HS-27A (cell line): ENCODE measurements at places on chromosomes 3 and 15.
A peak's percentile ranks its signal among the peaks of the same experiment; 100 is the strongest.

GRCh38 chr3:104628185-104628789 lies 738.4 kb upstream of the ALCAM start:
- DNase-seq = peak; percentile 52

DNA sequence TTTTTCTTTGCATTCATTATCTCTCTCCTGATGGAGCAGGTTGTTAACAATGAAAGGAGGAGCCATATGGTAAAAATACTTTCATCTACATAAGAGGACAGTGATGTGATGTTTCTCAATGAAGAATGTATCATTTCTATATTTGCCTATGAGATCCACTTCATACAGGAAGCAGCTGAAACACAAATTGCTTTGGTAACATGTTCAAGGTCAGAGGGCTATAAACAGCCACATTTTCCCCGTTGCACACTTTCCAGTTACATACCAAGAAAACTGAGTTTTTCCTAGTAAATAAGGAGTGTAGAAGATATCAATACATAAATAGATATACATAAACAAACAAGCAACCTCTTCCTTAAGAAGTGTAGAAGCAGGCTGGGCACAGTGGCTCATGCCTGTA lies 32.6 kb upstream of the GYG1 start:
- no peak for DNase-seq

DNA sequence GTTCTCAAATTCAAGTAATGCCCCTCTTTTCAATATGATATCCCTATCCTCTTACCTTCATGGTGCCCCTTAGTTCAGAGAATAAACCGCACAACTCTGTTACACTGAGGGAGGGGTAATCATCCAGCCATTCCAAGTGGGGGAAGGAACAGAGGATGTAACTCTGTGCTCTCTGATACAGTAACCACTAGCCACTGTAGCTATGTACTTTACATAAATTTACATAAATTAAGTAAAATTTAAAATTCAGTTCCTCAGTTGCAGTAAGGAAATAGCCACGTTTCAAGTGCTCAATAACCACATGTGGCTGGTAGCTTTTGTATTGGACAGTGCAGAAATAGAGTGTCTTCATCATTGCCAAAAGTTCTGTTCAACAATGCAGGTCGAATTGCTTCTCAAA lies 90.8 kb downstream of the ANXA2 start:
- no peak for DNase-seq

DNA sequence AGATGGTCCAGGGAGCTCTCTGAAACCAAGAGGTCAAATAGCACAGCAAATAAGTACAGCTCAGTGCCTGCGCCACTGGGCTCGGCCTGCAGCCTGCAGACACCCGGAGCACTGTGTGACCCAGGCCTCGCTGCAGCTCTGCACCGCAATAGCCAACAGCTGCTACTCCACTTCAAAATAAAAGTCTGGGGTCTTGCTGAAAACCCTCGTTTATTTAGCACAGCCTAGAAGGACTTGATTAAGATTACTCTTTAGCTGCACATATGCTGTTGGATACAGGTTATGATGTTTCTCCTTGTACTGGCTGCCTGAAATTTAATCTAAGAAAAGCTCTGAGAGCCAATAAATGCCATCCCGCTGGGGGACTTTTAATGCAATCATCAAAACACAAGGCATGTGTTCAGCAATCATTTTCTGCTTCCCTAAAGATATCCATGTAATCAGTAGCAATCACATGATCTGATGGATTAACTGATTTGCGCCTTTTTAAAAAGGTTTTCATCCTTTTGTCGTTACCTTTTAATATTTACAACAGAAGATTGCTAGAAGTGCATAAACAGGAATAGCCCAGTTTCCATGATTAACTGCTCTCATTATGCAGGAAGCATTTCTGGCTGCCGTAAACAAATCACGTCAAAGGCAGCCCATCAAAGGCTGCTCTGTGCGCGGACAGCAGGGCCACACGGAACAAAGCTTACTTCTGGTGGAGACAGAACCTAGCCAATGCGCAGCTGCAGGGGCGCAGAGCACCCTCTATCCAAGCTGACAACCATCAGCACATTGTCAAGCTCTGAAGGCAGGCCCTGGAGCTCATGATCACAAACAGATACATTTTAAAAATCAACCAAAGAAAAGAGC lies 58.8 kb downstream of the CLASP2 start:
- DNase-seq = no peak

DNA sequence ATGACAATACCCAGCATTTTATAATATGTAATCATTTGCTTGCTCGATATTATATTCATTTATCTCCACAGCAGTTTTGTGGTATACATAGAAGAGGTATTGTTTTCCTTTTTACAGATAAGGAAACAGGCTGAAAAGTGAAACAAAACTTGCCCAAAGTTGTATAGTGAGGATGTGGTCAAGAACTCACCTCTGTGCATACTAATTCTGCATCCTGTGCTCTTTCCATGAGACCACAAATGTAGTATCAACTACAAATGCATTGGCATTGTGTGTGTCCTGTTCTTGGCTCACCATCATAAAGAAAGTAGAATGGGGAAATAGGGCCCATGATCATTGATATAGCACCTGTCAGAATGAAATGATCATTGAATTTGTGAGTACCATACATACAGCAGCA lies 167.3 kb downstream of the NECTIN3 start:
- DNase-seq = no peak

DNA sequence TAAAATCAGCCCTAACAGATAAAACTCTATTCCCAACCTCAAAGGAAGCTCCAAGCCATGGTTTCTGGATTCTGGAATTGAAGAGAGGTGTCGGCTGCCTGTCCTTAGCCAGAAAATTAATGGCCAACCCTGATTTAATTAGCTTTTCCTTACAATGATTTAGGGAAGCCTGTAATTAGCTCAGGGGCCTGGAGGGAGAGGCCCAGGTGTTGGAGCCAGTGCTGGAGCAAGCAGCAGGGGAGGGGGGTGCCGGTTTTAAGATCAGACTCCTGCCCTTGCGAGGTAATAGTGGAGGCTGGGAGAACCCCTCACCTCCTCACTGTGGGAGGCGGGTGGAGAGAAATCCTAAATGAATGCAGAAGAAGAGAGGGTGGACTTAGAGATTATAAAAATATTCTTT lies 14.7 kb upstream of the ATP2B2 start:
- DNase-seq = no peak

DNA sequence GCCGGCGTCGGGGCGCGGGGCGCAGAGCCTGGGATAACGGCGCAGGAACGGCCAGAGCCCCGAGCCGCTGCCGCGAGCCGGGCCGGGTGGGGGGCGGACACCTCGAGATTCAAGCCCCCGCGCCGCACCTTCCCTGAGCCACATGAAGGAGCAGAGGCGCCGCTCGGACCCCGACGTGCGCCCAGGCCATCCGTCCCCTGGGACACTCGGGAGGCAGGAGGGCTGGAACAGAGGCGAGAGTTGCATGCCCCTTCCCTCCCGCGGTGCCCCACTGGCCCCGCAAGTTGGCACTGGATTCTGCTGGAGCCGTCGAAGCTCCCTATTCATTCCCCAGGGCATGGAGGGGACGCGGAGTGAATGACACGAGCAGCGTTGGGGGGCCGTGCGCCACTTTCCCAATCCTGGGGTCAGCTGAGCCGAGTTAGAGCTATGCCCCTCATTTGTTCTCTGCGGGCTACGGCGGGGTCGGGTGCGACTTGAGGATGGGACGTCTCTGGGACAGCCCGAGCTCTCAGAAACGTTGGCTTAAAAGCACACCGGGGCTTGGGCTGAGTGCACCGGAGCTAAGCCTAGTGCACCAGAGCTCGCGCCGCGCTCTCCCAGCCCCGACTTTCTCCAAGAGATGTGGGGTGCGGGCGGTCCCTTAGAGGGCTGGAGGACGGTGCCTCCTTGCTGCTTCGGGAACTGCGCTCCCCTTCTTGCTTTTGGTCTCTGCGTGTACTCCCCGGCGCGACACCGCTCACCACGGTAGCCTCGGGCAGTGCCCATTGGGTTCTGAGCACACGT lies 588 bp downstream of the SLC6A1 start:
- no peak for DNase-seq

DNA sequence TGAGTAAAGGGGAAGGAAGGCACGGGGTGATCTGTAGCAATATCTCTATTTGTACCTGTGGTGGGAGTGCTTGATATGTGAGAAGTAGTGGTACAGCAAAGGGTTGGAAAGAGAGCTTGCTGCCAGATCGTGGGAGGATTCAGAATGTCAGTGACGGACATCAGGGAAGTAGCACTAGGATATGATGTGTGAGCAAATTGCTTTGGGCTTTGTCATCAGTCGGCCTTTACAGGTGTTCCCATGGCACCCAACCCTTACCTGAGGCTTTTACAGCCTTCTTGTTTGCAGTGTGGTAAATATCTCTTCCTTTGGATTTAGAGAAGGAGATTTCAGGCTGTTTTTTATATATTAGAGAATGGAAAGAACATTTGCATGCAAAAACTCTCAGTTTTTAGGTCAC lies 29.8 kb downstream of the IL1RAP start:
- DNase-seq = no peak

- DNase-seq = no peak
Observed at GRCh38 chr3:53484984-53485383, 9.4 kb upstream of the CACNA1D start.

GRCh38 chr3:16048435-16049318 lies 125.8 kb upstream of the GALNT15 start:
- no peak for DNase-seq

DNA sequence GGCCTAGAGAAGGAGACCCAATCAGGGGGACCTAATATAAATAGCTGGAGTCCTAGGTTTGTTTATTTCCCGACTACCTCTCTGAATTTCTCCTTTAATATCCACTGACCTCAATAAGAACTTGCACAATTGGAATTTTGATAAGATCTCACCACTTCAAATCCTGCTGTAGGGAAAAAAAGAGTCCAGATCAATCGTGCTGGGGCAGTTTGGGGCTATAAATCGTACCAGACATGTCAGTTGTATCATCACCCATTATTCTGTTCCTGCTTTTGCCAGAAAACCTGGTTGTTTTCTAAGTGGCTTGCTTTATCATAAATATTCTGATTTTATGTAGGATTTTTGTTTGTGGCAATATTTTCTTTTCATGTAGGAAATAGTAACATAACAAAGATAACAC lies 281.3 kb downstream of the DIPK2A start:
- no peak for DNase-seq

- DNase-seq = no peak
Observed at GRCh38 chr3:55675478-55675877, 188.4 kb upstream of the WNT5A start.

DNA sequence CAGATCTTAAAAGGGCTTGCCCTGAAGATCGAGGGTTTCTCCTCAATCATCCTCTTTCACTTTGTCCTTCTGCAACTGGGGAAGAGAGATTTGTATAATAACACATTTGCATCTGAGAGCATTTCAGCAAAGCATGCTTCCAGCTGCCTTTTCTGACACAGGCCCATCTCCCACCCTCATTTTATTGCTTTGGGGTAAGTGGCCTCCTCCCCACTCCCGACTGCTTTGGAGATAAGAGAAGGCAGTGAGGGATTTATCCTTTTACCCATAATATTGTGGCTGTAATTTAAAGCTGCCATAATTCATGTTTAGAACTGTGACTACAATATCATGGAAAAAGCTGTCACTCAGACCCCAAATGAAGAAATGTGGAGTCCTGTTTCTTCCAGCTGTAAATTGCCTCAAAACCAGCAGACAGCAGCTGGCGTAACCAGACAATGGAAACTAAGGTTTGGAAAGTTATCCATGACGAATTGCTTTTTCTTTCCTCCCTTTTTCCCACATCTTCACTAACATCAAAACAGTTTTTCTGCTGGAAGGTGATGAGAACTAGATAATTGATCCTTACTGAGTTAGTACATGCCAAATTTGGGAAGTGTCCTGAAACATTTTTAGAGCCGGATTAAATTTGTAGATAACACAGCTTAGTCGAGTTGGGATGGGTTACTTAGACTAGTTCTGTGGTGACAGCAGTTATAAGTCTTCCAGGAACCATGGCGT lies 104.2 kb upstream of the PFN2 start:
- no peak for DNase-seq

DNA sequence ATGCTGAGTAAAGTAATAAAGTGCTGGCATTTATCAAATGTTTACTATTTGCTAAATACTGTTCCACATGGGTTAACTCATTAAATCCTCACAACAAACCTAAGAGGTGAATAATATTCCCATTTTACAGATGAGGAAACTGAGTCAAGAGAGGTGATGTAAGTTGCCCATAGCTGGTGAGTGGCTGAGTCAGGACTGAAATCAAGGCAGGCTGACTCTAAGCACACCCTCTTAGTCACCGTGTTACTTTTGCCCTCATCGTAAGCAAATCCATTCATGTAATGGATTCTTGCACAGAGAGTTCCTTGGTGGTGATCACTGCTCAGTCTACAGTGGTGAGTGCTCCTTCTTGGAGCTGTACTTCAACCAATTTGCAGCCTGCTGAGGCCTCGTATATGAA lies 28.9 kb upstream of the PTX3 start:
- no peak for DNase-seq

- peak; percentile 85 for DNase-seq
Observed at GRCh38 chr3:49339941-49340800, at the start of gene USP4. Gene USP4, minus strand, starts transcription at chr3:49340053. Its CDS starts 29 bp downstream, at chr3:49340024.

DNA sequence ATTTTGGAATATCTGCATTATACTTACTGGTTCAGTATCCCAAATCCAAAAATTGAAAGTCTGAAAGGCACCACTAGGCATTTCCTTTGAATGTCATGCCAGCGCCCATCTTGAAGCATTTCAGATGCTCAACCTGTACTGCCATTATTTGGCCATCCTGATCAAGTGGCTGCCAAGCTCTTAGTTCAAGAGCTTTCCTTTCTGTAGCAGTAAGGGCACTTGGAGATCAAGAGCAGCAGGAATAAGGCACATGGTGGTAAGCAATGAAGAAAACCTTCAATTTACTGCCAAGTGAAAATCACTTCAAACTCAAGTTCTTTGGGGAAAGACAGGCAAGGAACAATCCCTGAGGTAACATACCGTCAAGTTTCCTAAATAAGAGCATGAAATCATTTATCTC lies 10.0 kb downstream of the RHOA start:
- no peak for DNase-seq

GRCh38 chr15:41866263-41866703 lies 27.6 kb downstream of the SPTBN5 start:
- DNase-seq = no peak

DNA sequence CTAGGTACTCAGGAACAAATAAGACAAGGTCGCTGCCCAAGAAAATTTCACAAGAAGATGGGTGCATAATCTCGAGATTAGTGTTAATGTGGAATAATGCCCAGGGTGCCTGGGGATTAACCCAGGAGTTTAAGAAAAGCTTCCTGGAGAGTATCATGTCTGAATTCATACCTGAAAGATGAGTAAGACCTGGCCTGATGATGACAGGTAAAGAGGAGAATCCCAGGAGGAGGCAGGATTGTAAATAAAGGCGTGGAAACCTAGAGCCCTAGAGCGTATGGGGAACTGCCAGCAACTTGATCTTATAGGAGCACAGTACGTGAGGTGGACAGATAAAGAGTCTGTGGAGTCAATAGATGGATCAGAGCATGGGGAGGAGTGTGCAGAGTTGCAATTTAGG lies 43.0 kb downstream of the ARRDC4 start:
- DNase-seq = no peak

- DNase-seq = no peak
Observed at GRCh38 chr3:43907508-43907858, 216.7 kb downstream of the ABHD5 start.

- DNase-seq = no peak
Observed at GRCh38 chr3:101845425-101845824, 3.9 kb upstream of the NFKBIZ start.

GRCh38 chr3:154273381-154273780 lies 50.9 kb downstream of the DHX36 start:
- DNase-seq = no peak
